SHP77 treated with DMSO at 0.1 percent for 48 hours (cell line): ENCODE measurements at places on chromosomes 2 and 18.

DNA sequence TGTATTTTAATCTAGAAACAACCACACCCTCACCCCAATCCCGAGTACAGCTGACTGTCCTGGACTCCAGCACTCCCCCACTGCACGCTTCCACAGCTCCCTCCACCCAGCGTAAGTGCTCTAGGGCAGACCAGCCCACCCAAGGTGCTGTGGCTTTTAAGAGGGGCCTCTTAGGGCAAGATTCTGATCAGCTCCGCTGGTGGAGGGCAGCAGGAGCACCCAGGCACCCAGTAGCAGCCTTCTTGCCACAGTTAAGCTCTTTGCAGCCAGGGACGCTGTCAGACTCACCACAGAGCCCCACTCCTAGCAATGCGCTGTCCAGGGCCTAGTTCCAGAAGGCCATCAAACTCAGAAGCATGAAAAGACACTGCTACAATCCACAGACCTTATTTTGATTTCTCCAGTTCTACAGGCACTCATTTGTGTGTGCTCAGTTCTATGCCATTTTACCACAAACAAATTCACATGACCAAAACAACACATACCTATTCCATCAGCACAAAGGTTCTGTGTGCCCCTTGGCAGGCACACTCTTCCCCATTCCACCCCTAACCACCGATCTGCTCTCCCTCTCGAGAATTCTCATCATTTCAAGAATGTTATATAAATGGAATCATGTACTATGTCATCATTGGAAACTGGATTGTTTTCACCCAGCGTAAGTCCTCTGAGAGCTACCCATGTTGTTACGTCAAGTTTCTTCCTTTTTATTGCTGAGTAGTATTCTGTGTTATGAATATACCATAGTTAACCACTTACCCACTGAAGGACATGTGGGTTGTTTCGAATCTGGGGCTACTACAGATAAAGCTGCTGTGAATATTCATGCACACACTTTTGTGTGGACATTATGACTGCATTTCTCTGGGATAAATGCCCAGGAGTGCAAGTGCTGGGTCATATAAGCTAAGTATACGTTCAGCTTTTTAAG, 40.4 kb downstream of the PTPN2 start:
- DNase-seq, result no peak

- DNase-seq, result no peak
These were observed 56.1 kb upstream of the C2orf15 start for GRCh38 chr2:99085421-99085820.

DNA sequence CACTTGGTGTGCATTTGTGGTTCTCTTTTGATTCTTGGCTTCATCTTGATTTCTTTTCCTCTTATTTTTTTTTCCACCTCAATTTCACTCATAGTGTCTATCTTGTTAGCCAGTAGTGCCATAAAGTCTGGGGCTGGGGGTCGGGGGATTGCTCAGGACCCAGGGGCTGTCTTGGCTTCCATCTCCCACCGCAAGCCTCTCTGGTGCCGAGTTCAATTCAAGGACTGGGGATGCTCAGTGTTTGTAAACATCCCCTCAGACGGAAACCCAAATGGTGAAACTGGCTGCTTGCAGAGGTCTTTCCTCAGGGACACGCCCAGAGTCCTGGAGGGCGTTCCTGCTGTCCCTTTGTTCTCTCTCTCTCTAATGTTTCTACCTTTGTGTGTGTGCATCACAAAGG, 173.3 kb downstream of the TWIST2 start:
- DNase-seq, result no peak

DNA sequence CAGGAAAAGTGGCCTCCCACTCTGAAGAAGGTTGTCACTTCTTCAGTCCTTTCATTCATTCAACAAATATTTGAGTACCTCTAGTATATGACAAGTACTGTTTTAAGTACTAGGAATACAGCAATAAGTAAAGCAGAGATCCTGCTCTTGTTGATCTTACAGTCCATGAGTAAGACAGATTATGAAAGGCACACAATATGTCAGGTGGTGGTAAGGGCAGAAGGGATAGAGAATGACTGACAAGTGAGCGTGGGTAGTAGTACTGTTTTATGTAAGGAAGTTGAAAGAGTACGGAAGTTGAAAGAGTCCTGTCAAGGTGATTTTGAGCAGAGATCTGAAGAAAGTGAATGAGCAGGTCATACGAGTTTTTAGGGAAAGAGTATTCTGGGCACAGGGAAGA, 111.3 kb downstream of the GALNT1 start:
- DNase-seq, result no peak

GRCh38 chr2:64695721-64696261, 42.1 kb upstream of the SERTAD2 start:
- DNase-seq, result no peak

GRCh38 chr2:199902486-199903110, 8.5 kb upstream of the C2orf69 start:
- DNase-seq, result no peak

DNA sequence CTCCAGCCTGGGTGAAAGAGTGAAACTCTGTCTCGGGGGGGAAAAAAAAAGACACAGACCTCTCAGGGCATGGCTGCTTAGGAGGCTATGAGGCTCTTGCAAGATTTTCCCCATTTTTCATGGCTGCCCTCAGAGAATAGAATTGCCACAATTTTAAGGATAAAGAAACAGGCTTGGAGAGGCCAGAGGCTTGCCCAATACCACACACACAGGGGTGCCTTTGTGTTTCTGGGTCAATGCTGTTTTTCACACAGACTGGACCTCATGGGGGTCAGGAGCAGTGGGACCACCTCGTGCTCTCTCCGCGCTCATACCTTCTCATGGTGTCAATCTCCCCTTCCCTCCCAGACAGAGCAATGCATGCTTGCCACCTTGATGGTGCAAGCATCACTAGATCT, 65.4 kb upstream of the ST3GAL5 start:
- no peak for DNase-seq
